ENCODE measurements at places on chromosomes 7 and 10.
A peak's percentile ranks its signal among the peaks of the same experiment; 100 is the strongest.

DNA sequence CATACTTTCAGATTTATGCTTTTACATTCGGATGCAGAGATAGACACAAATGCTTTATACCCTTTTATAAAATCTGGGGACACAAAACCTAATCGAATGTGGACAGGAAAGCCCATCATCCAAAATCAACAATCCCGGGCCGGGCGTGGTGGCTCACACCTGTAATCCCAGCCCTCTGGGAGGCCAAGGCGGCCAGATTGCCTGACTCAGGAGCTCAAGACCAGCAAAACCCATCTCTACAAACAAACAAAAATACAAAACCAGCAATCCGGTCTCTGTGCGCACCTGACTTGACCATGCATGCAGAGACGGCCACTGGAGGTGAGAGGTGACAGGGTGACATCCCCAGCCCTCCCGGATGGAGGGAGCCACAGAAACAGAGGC lies 13.5 kb downstream of the COBL start:
- DNase-seq: no peak

- no peak for DNase-seq
These were observed 433 bp upstream of the STARD3NL start for GRCh38 chr7:38177621-38178003.

DNA sequence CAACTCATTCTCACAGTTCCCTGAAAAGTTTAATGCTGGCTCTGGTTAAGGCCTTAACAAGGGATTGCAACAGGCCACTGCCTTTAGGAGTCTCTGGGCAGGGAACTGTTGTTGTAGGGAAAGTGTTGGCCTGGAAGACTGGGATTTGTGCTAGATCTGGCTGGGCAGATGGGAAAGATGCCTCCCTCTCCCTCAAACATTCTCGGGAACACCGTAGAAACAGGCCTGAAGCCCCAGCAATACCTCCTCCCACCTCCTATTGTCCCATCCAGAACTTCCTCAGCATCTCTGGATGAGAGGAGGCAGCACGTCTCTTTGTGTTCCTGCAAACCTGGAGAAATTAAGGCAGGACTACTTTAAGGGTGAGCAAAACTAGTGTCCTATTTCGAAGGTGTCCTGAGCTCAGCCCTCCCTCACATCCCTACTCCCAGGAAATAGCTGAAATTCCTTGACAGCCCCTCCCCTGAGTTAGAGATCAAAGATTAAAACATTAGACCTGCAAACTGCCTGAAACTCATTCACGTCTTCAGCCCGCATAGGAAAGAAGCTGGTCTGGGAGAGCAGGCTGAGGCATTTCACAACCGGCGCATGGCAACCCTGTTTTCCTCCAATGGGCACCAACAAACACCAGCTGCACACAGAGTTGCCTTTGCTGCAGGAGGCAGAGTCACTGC lies 10.9 kb upstream of the MAP3K8 start:
- DNase-seq: peak; percentile 3

DNA sequence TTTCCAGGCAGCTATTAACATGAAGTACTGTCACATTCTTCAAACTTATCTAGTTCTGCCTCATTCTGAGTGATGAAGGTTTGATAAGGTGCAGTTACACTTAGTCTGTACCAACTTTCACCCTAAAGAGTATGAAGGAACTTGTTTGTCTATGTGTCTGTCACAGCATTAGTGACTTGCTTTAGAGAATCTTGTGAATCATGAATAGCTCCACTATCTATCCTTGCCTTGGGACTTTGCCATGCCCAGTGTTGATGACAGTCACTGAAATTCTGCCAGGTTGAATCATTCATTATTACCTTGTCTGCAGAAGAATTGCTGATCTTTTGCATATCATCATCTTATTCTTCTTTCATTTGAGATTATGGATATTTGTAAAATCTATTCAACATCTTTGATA lies 50.9 kb upstream of the A1CF start:
- DNase-seq: no peak

DNA sequence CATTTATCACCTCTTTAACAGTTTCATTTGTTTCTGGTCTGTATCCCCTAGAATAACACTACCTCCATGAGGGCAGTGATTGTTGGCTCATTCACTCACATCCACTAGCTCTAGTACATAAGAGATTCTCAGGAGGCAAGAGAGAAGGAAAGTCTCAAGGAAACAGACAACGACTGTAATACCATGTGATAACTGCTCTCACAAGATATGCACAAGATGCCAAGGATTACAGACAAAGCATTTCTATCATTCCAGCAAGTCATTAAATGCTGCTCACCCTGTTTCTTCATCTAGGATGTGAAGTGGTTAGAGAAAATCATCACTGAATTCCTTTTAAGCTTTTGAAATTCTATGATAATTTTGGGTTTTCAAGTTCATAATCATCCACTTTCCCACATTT lies 115.3 kb downstream of the HIBADH start:
- DNase-seq: no peak

DNA sequence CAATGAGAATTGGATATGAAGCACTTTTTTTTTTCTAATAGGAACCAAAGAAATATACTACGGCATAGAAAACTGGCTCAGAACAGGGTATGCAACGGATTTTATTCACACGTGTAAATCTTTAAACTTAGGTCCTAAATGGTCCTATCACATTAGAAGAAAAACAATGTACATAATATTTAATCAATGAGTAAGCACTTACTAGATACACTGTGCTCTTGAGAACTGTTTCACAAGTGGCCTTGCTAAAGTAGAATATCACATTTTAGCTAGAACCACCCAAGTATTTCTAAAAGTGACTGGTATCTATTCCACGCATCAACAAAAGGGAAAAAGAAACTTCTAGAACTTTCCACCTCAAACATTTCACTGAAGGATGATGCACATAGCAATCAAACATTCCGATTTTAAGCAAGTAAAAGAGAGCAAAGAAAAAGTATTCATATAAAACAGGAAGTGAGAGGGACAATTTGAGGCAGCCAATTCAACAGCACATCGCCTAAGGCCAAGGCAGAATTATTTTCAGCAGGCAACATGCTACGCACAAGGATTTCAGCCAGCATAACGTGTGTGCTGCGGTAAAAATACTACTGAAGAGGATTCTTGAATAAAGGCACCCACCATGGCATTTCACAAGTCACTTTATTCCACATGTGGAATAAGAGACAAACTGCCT lies 55.8 kb downstream of the PARD3 start:
- DNase-seq: no peak

- no peak for DNase-seq
These were observed 39.2 kb downstream of the GBF1 start for GRCh38 chr10:102284531-102284930.

- DNase-seq: no peak
These were observed 69.1 kb downstream of the INPP5A start for GRCh38 chr10:132606536-132607316.

DNA sequence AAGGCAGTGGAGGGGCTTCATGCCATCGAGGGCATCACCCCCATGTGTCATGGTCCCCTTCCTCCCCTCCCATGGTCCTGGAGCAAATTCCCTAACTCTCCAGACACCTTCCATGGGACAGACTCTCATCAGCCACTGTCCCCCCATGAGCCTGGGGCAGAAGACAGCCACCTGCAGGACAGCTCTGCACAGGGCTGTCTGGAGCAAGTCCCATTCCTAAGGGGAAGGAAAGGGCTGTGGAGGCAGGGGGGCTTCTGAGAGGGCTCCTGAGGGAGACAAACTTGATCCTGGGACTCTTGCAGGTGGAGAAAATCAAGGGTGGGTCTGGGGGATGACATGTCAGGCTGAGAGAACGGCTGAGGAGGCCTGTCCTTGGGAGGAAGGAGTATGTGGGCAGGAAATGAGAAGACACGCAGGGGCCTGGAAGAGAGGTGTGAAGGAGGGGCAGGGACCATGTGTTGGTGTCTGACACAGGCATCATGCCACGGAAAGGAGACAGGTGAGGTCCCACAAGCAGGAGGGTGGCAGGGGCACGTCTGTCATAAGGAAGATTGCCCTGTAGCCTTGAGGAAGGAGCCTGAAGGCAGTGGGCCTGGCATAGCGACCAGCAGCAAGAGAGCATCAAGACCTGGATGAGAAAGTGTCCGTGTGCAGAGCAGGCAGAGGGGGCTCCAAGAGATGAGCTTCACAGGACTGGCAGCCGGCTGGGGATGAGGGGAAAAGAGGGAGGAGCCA lies 14.4 kb upstream of the GDF10 start:
- DNase-seq: no peak

DNA sequence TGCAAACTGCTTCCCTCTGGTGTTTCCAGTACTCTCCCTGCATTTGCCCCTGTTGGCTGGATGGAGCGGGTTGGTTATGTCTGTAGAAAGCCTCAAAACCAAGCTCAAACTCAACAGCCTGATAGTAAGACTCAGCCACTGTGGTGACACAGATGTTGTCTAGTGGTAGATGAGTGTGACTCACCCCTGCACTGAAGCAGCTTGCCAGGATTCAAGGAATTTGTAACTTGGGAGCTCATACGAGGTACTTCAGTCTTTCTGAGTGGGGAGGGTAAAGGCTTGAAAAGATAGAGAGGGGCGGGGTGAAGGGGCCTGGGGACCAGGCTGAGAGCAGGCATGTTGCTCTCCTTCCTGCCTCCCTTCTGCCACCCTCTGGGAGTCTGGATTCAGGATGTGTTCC lies 22.9 kb upstream of the AQP1 start:
- peak; percentile 76 for DNase-seq

- DNase-seq: no peak
These were observed 95.9 kb upstream of the CCDC71L start for GRCh38 chr7:106756884-106757283.

DNA sequence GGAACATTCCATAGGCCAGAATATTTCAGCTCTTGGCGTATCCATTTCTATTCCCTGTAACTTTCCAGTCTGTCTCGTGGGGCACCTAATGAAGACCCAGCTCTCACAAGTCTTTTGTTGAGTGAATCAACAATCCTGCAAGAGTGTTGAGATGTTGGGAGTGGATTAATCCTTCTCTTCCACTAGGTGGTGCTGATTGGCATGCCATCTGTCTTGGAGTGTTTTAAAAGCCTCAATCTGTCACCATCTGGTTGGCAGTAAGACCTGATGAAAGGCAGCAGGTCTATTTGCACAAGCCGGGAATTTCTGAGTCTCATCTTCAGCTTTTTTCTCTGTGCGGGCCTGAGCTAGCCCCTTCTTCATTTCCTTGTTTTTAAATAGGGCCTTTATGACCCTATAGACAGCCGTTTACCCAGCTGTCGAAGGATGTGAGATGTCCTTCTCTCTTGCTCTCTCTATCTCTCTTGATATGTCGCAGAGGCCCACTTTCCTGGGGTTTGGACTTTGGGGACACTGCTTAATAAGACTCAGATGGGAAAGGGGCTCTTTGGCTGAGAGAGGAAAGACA lies 180.5 kb downstream of the ZNF365 start:
- peak; percentile 52 for DNase-seq

DNA sequence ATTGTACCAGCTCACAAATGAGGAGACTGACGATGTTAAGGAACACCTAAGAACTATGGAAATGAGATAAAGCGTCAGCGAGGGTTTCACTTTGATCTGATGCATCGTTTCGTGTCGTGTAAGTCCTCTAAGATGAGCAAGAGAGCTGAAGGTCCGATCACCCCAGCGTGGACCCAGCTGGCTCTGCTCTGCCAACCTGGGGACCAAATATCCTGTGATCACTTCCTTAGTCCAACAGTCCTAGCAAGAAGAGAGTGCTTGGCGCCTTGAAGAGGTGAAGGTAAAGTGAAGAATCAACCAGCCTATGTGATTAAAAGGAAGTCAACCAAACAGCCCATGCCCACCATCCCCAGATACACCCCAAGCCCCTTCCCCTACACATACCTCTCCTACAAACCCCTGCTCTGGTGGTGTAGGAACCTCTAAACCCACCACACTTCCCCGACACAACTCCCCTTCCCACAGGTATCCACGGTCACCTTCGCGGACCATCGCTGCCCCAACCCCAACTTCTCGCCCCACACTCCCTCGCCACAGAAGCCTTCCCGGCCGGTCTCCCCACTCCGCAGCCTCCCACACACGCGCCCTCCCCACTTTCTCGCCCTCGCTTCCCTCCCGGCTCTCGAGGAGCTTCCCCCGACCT lies 722 bp downstream of the UPF2 start:
- no peak for DNase-seq

- peak; percentile 39 for DNase-seq
These were observed 44.6 kb upstream of the RSBN1L start for GRCh38 chr7:77651575-77652162.

DNA sequence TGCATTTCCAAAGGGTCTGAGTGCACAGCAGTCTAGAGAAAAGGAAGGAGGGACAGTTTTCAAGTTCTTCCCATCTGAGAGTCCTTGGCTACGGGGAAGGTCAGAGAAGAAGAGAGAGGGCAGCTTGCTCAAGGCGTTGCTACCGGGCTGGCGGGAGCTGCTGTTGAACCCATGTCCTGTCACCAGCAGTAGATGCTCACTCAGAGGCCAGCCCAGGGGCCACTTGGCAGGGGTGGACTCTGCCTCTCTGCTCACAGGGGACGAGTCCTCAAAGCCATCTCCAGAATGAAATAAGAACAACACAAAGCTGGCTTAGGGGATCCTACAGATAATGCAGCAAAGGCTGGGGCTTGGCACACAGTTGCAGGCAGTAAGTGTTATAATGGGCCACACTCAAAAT lies 231.5 kb downstream of the TNS3 start:
- no peak for DNase-seq

GRCh38 chr7:74087791-74088453 lies 4.3 kb downstream of the LIMK1 start:
- no peak for DNase-seq

- DNase-seq: no peak
These were observed 163.3 kb downstream of the RPS24 start for GRCh38 chr10:78196964-78197363.
